ENCODE measurements at places on chromosomes 5 and 9.
A peak's percentile ranks its signal among the peaks of the same experiment; 100 is the strongest.

- DNase-seq = no peak
Measured at GRCh38 chr9:34333836-34334235, 4.5 kb downstream of the NUDT2 start.

GRCh38 chr9:68981789-68982188, 32.1 kb downstream of the PRKACG start:
- DNase-seq = no peak

GRCh38 chr9:4741365-4742089, 525 bp upstream of the AK3 start:
- DNase-seq = peak; percentile 14

- no peak for DNase-seq
Measured at GRCh38 chr5:1278656-1279442, 16.0 kb downstream of the TERT start.

GRCh38 chr5:110440058-110440457, 286.4 kb downstream of the TMEM232 start:
- DNase-seq = no peak

DNA sequence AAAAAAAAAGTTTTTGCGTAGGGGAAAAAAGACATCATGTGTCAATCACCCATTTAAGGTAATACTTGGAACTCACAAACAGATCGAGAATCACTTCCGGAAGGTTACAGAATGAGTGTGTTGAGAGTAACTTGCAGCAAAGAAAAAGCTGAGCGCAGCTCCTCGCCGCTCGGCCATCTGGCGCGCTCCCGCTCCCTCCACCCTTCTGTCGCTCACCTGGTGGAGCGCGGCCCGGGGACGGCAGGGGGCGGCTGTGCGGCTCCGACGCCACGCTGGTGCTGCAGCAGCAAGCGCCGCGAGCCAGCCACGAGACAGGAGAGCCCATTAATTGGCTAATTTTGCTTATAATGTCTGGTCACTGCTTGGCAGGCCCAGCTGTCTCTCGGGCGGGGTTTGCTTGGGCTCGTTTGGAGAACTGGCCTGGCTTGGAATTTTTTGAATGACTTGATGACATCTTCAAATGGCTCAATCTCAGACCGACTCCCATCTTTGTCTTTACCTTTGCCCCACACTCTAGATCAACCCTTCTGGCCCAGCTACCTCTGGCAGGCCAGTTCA, 601.8 kb downstream of the CCDC171 start:
- no peak for DNase-seq

DNA sequence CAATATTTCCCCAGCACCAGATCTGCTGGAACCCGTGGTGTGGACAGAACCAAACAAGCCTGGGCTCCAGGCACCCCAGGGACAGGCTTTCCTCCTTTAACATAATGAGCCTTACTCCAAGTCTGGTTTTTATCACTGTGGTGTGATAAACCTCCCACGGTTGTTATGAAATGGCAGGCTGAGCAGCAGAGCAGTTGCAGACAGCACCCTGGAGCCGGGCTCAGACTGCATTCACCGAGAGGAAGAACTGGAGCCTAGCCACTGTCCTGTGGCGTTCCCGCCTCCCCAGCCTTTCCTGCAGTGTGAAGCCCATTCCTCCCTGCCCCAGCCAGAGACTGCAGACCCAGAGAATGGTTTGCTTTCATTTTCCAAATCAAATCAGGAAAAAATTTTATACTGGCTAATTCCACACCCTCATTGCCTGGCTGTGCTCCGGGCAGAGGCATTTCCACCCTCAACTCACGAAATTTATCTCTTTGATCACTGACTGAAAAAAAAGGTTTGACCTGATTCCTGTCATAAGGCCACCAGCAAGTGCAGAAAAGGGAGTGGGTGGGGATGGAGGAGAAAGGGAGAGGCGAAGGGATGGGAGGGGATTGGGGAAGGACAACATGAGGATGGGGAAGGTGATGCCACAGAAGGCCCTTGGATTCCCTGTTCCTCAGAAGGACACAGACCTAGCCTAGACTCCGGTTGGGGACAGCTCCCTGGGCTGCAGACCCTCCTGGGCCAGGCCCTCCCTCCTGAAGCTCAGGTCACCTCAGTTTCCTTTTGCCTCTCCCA, 18.9 kb downstream of the IPPK start:
- no peak for DNase-seq

GRCh38 chr5:90700299-90700698, 141.7 kb downstream of the ADGRV1 start:
- no peak for DNase-seq
